ENCODE measurements at places on chromosomes 4 and X.
A peak's percentile ranks its signal among the peaks of the same experiment; 100 is the strongest.

DNA sequence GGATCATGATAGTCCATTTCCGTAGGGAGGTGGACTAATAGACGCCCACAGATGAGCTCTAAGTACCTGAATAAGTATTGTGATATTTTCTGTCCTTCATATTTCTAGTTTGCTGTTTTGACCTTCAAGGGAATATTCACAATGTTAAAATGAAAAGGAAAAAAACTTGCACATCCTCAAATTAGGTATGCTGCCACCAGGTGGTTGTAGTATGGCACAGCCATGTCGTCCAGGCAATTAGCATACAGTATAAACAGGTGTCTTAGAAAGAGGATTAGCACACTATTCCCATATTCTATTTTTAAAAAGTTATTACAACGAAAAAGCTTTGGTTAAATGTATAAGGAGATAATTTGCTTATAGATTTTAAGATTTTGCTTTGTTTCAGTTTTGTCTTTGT, 802.0 kb downstream of the RPA4 start:
- no peak for DNase-seq

GRCh38 chrX:49166914-49167739, 4.6 kb downstream of the MAGIX start:
- peak; percentile 11 for DNase-seq

- DNase-seq: no peak
Measured at GRCh38 chr4:10667701-10668326, 16.8 kb downstream of the CLNK start.

DNA sequence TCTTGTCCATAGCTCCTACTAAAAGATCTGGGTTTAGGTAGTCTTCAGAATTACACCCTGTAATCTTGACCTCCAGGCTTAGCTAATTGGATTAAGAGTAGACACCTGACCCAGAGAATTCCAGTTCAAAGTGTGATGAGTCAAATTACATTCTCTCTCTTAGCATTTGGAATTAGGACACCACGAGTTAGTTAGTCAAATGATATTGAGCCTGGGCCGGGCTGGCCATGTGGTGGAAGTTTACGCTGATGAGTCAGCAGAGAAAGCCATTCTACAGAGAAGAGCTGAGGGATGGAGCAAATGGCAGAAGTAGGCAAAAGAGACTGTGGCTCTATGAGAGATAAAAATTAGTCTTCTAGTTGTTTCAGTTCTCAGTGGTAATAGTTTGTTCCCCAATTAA, 31.1 kb downstream of the CEP44 start:
- DNase-seq: peak; percentile 12

GRCh38 chr4:87476934-87477333, 52.2 kb downstream of the SPARCL1 start:
- DNase-seq: no peak

- no peak for DNase-seq
Measured at GRCh38 chr4:57124145-57124544, 14.0 kb upstream of the IGFBP7 start.

DNA sequence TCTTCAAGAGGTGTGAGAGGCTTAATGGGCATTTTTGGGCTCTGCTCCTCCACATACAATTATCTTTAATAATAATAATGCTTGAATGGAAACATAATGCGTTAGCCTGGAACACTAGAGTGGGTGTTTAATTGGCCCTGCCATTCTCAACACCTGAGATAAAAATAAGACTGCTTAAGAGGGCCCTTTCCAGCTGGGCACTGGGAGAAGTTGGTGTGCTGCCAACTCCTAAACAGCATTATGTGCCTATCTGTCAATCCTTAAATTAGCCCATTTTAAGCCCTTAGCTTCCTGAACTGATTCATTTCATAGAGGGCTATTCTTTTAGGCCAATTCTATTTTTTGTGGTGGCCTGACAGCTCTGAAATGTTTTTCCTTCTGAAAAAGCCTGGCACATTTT, 211.1 kb upstream of the ZIC3 start:
- DNase-seq: no peak

GRCh38 chr4:65738134-65738533, 67.8 kb upstream of the EPHA5 start:
- DNase-seq: no peak

DNA sequence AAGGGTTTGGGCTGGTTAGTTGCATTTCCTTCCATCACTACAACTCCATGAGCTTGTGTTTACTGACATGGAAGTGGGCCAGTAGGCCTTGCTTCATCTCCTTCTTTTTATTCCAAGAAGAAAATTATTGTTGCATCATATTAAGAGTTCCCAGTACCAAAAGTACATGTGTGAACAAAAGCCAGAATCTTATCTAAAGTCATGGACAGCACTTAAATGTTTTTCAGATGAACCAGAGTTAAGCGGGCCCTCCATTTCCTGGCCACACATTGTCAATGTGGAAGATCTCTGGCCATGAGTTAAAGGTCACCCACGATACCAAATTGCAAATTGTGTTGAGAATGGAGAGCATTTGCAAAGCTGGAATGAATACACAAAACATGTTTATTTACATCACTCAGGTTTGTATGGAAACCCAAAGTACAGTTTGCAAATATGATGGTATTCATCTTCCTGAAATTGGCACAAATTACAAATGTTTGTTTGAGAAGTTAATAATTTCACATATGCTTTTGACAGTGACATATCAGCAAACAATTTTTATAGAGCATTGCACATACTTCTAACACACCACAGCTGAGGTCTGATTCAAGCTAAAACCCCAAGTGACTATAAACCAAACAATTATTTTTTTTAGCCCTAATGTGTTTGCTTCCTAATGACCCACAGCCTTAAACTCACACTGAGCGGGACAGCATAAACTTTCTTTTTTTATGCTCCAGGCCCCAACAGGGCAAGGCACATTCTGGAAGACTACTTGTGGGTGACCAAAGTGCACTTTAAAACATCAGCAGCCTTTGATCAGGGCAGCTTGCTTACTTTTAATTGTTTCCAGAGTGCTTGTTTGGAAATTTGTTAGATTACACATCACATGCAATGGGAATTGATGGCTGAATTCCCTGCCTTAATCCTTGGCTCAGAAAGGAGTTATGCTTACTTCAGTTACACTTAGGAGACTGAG, 502.9 kb upstream of the SLIT2 start:
- DNase-seq: peak; percentile 86

DNA sequence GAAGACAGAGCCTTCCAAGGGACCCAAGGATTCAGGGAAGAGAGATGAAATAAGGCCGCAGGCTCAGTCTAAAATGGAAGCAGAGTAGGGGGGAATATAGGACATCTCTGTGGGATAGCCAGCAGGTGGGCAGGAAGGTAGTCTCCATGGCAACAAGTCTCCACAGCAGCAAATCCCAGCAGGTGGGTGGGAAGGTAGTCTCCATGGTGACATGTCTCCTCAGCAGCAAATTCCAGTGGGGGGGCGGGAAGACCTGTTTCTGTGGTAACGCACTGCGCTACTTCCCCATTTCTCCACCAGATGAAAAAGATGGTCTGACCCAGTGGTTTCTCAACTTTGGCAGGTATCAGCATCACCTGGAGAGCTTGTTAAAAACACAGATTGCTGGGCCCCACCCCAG, 18.3 kb downstream of the NLGN3 start:
- no peak for DNase-seq

GRCh38 chrX:8075636-8076035, 95.4 kb downstream of the VCX2 start:
- no peak for DNase-seq

DNA sequence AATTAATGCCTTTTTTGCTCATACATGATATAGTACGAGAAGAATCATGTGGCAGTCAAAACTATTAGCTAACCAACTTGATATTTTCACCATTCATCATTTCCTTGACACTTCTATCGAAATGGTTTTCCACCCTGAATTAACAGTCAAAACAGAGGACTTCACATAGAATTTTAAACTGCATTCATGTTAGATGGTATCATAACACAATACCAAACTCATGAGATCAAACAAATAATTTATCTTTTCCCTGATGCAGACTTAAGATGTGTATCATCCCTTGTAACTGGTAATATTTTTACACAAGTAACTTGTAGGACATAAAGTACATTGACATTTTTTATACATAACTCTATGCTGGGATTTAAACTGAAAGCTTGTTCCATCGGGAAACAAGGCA, 18.2 kb upstream of the ANTXR2 start:
- DNase-seq: no peak

- DNase-seq: no peak
Measured at GRCh38 chrX:11770320-11770719, 12.3 kb downstream of the MSL3 start.

GRCh38 chr4:12178614-12179610, 750.2 kb upstream of the HS3ST1 start:
- no peak for DNase-seq

- no peak for DNase-seq
Measured at GRCh38 chr4:82423245-82424054, 6.8 kb downstream of the HNRNPDL start.

- no peak for DNase-seq
Measured at GRCh38 chrX:150683536-150684146, 9.6 kb upstream of the MTMR1 start.

DNA sequence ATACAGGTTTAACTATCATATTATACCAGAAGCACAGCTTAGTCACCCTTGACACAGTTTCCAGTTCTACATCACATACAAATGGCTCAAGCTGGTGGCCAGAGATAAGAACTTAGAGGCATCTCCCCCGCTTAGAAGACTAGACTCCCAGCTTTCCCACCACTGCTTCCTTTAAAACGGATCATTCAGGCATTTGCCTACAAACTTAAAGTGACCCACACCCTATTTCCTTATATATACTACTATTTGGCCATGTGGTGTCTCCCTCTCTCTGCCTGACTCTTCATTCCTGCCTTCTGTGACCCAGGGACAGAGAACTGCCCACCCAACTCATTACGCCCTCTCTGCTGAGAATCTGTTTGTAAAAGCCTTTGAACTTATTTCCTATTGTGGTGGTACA, 781.2 kb upstream of the DIAPH2 start:
- no peak for DNase-seq

DNA sequence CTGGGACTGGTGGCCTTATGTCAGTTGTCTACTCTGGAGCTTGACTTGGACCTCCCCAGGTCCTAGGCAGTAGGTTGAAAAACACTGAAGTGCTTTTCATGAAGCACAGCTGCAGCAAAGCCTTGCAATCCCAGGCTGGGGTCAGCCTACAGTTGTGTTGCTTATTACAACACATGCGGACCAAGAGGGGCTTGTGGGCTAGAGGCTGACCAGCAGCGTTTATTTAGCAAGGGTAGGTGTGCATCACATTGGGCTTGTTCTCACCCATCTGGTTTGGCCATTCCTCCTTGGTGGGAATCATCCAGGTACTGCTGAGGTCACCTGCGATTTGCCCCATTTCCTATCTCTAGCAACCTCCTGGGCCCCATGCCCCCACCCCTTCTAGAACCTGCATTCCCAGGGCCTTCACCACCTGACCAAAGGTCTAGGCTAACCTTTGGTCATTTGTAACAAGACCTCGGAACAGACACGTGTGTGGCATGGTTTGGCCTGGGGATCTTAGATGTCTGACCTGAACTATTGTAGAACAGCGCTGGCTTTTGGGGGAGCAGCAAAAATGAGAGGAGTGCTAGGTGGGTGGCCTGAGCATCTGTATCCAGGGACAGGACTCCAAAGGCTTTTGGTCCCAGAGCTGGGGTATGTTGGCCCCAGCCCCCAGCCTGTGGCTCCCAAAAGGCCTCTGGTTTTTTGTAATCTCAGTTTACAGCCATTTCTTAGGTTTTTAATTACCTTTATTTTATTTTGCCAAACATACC, 3.0 kb downstream of the RPL10 start:
- no peak for DNase-seq

DNA sequence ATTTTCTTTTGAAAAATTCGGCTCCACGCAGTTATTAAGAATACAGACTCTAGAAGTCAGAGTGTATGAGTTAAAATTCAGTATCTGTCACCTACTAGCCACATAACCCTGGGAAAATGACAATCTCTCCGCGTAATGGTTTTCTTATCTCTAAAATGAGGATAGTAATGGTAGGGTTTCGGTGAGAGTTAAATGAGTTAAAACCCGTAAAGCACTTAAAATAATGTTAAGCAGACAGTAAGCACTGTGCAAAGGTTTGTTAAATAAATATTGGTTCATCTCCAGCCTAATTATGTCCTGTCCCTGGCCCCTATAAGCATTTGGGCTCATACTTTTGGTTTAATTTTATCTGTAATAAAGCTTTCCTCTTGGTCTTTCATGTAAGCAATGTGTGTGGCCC, 350.8 kb upstream of the GRIA3 start:
- no peak for DNase-seq

GRCh38 chr4:69054578-69055200, 41.6 kb upstream of the UGT2B7 start:
- peak; percentile 9 for DNase-seq

DNA sequence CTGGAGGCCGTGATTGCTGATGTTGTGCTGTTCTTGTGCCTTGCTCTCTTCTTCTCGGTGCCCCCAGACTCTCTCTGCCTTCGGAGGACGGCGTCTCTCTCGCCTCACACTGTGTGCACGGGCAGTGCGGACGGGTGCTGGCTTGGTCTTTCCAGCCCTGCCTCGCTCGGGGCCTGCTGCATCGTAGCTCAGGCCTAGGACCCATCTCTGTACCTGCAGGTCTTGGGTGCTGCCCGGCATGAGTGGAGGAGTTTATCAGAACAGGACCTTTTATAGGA, 18.2 kb downstream of the RGS12 start:
- DNase-seq: no peak

DNA sequence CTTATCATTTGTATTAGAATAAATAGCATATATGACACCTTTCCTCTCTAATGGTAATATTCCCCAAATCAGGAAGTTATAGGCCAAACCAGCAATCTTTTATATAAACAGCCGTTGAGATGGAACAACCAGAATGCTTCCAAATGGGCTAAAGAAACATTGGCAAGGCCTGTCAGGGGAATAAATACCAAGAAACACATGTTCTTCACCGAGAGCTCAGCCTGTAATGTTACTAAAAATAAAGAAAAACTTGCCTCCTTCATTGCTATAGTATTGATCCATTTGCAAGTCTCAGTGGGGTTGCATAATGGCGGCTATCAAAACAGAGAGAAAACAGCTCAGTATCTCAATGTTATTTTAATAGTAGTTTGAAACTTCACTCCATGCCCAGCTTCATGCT, 104.9 kb downstream of the FAM13A start:
- no peak for DNase-seq

- no peak for DNase-seq
Measured at GRCh38 chr4:148162991-148163390, 279.2 kb downstream of the NR3C2 start.

DNA sequence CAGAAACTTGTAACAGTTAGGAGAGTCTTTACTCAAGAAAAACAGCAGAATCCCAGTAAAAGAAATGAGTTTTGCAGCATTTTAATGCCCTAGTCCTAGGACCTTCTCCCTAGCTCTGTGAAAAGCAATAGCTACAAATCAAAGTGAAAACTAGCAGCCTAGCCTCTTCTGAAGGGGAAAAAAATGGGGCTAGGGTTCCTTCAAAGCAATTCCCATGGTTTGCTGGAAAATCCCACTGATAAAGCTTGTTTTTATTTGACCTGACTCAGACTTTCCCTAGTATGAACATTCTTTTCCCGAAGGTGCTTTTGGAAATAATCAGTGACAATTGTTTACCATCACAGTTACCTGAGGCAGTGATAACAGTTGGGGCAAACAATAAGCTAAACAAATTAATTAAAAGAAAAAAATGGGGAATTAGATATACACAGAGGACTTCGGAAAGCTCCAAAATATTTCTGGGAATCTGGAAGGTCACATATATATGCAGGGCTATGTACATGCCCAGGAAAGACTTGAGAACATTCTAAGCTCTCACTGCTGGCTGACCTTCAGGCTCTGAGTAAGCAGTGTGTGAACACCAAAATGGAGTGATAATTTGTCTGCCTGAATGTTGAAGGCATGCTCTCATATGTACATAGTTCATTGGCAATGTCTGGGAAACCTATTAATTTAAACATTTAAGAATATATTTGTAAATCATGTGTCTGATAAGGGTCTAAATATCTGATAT, 285.9 kb downstream of the KCTD8 start:
- DNase-seq: no peak
